ENCODE measurements at places on chromosomes 1 and 21.

DNA sequence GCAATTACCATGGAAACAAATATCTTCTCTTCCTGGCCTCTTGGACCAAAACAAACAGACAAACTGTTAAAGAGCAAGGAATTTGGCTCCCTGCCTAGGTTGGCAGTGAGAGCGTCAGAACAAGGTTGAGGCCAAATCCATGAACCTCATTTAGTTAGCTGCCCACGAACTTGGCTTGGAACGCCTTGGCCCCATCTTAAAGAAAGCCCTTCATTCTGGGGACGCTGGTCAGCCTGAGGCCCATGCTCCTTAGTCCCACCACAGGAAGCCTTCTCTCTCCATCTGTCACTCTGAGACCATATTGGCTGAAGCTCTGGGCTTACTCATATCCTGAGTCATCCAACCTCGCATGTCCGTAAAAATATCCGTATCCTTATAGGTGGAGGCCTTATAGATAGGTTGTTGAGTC lies 62.4 kb upstream of the DIRAS3 start:
- DNase-seq, result no peak
- H3K27ac ChIP-seq, result no peak overlapping the region
- no peak overlapping the region for H3K4me3 ChIP-seq
- peaks cover 11% of the 10 kb centered on the region for H3K4me1 ChIP-seq
- H3K36me3 ChIP-seq, result peaks cover 12% of the 10 kb centered on the region

GRCh38 chr1:5142389-5142788 lies 488.0 kb downstream of the AJAP1 start:
- no peak overlapping the region for H3K27ac ChIP-seq
- H3K27me3 ChIP-seq, result peaks cover 48% of the 10 kb centered on the region
- no peak for DNase-seq
- H3K4me3 ChIP-seq, result no peak overlapping the region

DNA sequence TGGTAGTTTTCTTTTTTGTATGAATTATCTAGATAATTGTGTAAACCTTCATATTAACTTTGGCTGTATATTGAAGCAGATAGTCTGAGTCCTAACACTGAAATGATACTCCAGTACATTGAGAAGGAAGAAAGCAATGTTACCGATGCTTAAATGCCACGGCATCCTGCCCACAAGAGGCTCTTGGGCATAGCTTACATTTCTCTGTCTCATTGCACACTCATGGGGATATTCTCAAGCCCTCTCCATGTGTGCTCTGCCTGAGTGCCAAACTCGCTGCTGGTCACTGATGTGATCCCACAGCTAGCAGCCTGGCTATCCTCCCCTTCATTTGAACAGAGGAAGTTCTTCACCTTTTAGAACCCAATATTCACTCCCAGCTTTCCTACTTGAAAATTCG lies 179.4 kb downstream of the TGFB2 start:
- H3K36me3 ChIP-seq, result peaks cover 4% of the 10 kb centered on the region
- no peak overlapping the region for H3K4me3 ChIP-seq
- no peak for DNase-seq
- peak overlapping the region; percentile 71 for H3K27ac ChIP-seq
- H3K27me3 ChIP-seq, result no peaks in the 10 kb centered on the region
- peaks cover 68% of the 10 kb centered on the region for H3K4me1 ChIP-seq

GRCh38 chr1:80217377-80217986 lies 1211.0 kb upstream of the ADGRL4 start:
- peak; percentile 9 for DNase-seq
- H3K36me3 ChIP-seq, result no peaks in the 10 kb centered on the region
- H3K4me3 ChIP-seq, result no peak overlapping the region
- no peak overlapping the region for H3K27ac ChIP-seq

DNA sequence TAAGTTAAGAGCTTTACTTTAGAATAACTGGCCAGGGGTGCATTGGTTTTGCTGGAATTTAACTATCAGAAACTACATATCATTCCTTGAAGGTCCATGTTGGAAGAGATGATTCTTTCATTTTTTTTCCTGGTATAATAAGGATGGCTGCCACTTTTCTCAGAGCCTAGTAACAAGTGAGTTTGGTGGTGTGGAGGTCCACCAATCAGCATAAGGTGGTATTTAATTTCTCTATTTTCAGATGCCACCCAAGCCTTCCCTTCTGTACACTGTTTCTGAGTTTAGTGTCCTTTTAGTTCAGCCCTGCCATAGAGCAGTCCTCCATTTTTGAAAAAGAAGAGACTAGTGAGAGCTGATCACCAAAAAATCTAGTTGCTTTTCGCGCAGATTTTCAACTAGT lies 386.3 kb downstream of the USP25 start:
- peaks cover 8% of the 10 kb centered on the region for H3K36me3 ChIP-seq
- peaks cover 5% of the 10 kb centered on the region for H3K4me1 ChIP-seq
- H3K27me3 ChIP-seq, result no peaks in the 10 kb centered on the region
- no peak overlapping the region for H3K27ac ChIP-seq

DNA sequence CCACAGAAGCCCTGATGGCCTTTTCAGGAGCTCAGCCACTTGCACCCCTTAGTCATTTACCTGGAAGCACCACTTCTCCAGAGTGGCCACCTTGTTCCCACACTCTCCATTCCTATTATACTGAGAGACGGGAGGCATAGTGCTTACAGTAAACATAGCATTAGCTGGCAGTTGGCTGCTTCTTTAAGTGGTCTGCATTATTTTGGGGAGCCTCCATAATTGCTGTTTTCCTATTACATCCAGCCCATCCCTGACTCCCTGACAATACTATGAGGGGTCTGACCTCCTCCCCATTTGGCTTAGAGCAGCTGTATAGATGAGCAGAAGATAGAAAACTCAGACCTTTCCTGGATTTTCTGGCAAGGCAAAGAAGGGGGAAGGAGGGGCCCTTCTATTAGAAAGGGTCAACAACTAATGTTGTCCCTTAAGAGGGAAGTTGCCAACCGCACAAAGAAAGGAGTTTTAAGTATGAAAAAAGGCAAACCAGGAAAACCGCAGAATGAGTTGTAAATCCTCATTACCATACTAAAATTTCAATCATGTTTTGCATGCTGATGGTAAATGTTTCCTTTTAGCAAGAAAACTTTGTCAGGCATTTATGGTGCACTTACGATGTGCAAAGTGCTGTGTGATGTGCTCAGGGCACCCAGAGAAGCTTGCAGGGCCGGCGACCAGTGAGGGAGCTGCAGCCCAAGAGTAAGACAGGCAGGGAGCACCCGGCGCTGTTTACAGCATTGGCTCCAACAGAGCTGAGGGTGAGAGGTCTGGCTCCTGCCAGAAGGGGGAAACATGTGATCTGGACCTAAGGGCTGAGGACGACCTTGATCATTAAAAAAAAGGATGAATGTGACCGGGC lies 167.3 kb downstream of the ZZZ3 start:
- DNase-seq, result peak; percentile 26

DNA sequence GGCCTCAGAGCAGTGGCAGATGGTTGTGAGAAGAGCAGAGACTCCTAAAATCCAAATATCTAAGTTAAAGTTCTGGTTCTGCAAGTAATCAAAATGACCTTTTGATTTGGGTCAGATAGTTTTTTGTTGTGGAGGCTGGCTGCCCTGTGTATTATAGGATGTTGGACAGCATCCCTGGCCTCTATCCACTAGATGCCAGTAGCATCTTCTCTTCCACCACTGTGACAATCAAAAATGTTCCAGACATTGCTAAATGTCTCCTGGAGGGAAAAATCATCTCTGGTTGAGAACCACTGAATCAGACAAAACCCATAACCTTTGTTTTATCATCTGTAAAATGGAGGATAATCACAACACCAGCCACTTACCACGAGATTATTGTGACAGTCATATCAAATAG lies 5.9 kb upstream of the DPT start:
- no peak overlapping the region for H3K27ac ChIP-seq
- no peak for DNase-seq
- H3K4me1 ChIP-seq, result no peaks in the 10 kb centered on the region
- no peak overlapping the region for H3K4me3 ChIP-seq
- no peaks in the 10 kb centered on the region for H3K36me3 ChIP-seq

GRCh38 chr1:31714442-31715086 lies 10.7 kb upstream of the COL16A1 start:
- no peaks in the 10 kb centered on the region for H3K36me3 ChIP-seq
- H3K4me1 ChIP-seq, result peaks cover 29% of the 10 kb centered on the region
- H3K27ac ChIP-seq, result no peak overlapping the region
- peak overlapping the region; percentile 85 for H3K4me3 ChIP-seq

DNA sequence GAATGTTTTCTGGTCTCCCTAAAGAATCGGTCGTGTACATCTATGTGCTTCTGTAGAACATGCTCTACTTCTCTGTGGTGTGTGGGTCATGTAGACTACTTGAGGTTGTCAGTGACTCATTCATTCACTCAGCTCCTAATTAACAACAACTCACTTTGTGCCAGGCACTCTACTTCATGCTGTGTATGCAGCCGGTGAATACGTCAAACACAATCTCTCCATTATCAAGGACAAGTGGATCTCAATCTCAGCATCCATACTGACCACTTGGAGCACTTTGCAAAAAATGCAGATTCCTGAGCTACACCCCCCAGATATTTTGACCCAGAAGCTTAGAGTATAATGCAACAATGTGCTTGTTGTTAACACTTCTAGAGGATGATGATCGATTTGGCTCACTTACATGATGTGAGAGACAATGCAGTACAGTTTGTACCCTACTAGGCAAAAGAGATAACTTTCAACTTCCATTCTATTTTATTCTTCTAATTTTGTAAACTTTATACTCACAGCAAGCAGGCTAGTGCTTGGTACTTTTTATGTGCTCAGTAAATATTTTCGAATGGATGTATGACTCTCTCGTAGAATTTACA lies 508.6 kb upstream of the ADAMTS5 start:
- no peaks in the 10 kb centered on the region for H3K27me3 ChIP-seq
- no peaks in the 10 kb centered on the region for H3K36me3 ChIP-seq
- DNase-seq, result no peak
- no peak overlapping the region for H3K4me3 ChIP-seq

DNA sequence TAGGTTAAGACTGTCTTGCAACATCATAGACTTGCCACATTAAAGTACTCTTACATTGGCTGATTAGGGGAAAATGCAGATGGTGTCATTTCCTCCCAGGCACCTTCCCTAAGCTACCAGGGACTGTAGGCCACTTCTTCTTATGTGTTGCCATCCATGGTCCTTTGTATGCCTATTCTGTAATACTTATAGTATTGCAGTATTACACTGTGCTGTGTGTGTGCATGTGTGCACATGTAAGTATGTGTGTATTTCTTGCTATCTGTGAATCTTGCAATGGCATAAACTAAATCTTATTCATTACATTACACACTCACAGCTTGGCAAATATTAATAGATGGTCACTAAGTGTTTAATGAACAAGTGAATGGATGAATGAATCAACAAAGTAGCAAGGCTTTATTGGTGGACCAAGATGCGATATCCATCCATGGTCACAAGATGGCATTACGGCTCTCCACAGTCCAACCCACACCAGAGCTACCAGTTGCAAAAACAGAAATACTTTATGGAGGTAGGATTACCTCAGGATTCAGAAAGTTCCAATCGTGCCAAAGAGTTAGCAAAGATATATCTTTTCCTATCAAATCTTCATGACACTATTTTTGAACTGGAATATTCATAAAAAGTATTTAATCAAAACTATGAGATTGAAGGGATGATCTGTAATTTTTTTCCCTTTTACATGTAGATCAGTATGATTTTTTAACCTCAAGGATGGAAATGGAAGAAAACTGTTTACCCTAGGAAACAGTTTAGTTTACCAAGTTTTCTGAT lies 160.2 kb downstream of the DENND1B start:
- H3K4me3 ChIP-seq, result no peak overlapping the region
- H3K36me3 ChIP-seq, result no peaks in the 10 kb centered on the region

DNA sequence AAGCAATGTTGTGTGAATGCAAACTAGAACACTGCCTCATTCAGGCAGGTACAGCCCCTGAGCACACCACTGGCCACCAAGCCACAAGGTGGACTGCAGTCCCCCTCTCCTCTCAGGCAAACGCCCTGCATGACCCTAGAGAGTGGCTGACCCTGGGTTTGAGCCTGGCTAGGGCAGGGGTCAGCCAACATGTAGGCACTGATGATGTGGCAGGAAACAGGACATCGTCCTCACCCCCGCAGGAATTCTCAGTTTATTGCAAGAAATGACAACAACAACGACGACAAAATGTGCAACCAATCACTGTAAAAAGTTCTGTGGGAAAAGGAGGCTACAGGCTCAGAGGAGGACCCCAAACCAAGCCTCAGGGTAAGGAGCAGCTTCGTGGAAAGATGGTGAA lies 81.3 kb downstream of the OMA1 start:
- H3K27me3 ChIP-seq, result peaks cover 5% of the 10 kb centered on the region
- H3K4me3 ChIP-seq, result no peak overlapping the region
- no peak overlapping the region for H3K27ac ChIP-seq

DNA sequence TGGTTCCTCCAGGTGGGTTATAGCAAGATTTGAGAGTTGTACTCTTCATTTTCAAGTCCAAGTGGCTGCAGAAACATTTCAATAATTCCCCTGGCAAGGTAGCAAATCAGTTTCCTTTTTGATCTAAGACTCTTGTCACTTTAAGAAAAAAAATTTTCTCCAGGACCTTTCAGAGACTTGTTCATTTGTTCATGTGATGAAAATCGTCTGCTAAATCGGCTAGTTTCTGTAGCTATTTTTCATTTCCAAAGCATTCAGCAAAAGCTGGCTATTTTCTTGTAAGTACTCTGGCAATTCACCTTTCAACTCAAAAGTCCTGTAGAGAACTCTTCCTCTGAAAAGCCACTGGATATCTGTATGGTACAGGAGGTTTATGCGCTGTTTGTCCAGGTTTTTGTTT lies 93.5 kb downstream of the LTN1 start:
- H3K27me3 ChIP-seq, result peaks cover 17% of the 10 kb centered on the region
- H3K4me3 ChIP-seq, result no peak overlapping the region
- H3K36me3 ChIP-seq, result no peaks in the 10 kb centered on the region
- H3K4me1 ChIP-seq, result peaks cover 15% of the 10 kb centered on the region

- no peak overlapping the region for H3K4me3 ChIP-seq
- DNase-seq, result no peak
- H3K27ac ChIP-seq, result no peak overlapping the region
- H3K36me3 ChIP-seq, result no peaks in the 10 kb centered on the region
- no peaks in the 10 kb centered on the region for H3K4me1 ChIP-seq
These were observed 22.8 kb downstream of the LACTBL1 start for GRCh38 chr1:22949822-22950331.

DNA sequence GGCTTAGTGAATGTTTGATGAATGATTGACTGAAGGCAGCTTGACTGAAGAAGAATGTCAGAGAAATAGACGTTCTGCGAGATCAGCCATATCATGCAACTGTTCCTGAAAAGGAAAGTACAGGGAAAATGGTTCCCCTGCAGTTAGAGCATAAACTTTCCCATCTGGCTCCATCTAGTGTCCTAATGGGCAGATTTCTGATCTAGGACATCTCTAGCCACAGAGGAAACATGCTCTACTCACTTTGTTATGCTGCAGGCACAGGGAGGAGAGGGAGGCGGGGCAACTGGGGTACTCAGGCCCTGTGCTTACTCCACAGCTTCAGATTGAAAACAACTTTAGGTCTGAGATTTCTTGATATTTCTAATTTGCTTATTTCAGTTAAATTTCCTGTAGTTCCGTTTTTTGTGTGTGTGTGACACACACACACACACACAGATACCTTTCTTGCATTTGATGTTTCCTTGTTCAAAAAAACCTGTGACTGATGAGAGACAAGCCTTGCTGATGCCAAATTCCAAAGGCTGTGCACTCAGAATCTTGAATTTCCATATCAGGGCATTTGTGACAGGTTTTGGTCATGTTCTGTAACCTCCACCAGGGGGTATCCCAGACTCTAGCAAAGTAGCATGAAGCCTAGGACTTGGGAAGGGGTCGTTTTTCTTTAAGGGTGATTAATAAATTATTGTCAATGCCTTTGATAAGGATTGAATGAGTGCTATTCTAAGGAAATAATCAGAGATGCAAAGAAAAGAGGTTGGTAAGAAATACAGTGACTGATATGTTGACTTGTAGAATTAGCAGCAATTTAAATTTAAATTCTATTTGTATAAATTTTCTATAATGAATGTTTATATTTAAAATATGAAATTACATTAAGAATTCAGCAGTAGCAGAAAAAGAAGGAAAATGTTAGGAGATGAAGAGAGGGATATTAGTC lies 139.7 kb upstream of the BEND5 start:
- no peaks in the 10 kb centered on the region for H3K4me1 ChIP-seq
- H3K27me3 ChIP-seq, result peaks cover 3% of the 10 kb centered on the region
- no peaks in the 10 kb centered on the region for H3K36me3 ChIP-seq
